Hippocampal formation (tissue), 2 donors: ENCODE measurements at places on chromosomes 1 and 21.

DNA sequence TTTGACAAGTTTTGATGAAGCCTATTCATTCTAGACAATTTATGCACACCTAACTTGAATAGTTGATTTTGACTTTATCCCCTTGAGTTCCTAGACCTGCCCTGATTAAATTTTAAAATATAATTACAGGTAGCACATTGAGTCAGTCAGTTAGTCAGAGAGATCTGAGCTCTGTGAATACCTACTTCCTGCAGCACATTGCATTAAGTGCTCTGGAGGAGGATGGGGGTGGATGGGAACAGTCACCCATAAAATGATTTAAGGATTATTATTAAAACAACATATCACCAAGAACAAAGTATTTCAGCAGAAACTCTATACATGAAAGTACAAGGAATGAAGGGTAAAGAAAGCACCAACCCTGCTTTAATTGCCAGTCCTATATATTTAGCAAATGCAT is 11.8 kb upstream of the RPF1 start:
- DNase-seq = no peak

- DNase-seq = peak; percentile 8
Measured at GRCh38 chr1:157105988-157106812, 6.6 kb upstream of the ETV3L start.

DNA sequence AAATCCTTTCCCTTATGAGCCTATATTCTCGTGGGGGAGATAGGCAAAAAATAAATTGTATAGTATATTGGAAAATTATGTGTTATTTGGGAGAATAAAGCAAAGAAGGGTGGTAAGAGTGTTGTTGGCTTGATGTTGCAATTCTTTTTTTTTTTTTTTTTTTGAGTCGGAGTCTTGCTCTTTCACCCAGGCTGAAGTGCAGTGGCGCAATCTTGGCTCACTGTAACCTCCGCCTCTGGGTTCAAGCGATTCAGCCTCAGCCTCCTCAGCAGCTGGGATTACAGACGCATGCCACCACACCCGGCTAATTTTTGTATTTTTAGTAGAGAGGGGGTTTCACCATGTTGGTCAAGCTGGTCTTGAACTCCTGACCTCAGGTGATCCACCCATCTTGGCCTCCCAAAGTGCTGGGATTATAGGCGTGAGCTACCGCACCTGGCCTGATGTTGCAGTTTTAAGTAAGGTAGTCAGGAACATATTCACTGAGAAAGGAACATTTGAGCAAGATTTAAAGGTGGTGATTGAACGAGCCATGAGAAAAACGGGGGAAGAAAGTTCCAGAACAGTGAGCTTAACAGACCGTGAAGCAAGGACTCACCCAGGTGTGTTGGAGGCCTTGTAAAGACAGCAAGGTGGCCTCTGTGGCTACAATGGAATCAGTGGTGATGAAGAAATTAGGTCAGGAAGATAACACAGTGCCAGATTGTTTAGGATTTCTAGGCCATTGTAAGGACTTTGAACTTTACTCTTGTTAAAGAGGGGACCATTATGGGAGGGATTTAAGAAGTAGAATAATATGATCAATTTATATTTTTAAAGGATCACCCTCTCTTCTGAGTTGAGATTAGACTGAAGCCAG is 45.8 kb downstream of the RPRD2 start:
- DNase-seq = no peak

DNA sequence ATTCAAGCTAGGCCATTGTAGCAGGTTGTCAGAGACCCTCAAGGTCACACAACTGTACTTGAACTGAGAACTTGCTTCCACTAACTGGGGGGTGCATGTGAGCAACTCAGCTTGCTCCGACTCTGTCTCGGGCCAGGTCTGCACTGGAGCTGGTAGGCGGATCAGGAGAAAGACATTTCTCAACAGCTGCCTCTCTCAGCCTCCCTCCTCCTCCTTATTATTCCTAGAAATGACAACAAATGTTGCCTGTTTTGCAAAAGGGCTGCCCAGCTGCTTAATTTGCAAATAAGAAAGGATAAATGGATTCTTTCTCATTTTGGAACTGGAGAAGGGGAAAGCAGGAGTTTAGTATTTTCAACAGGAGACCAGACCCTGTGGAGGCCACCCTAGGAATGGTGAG is 140.5 kb downstream of the RHOU start:
- DNase-seq = no peak

DNA sequence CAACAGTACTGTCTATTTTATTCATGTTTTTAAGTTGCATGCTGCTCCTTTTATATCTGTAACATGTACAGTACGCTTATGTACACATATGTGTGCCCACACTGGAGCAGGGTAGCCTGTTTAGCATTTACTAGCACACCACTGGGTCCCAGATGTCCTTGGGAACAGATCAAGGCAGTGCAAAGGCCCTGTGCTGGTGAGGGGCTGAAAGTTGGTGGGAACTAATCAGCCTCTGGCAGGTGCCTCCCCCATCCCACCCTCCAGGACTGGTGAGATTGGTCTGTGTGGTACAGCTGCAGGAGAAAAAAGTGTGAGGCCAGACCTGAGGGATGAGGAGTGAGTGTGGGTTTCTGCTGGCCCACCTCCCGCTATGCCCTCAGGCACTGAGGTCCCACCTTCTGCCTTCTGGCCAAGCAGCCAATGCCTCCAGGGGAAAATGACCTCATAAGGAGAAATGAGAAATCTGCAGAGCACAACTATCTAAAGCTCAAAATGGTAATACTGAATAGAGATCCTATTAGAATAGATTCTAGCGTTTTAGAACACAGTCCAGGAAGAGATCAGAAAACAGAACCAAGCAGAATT is 58.9 kb downstream of the POFUT2 start:
- no peak for DNase-seq

- no peak for DNase-seq
Measured at GRCh38 chr1:47927165-47927564, 70.0 kb downstream of the TRABD2B start.

DNA sequence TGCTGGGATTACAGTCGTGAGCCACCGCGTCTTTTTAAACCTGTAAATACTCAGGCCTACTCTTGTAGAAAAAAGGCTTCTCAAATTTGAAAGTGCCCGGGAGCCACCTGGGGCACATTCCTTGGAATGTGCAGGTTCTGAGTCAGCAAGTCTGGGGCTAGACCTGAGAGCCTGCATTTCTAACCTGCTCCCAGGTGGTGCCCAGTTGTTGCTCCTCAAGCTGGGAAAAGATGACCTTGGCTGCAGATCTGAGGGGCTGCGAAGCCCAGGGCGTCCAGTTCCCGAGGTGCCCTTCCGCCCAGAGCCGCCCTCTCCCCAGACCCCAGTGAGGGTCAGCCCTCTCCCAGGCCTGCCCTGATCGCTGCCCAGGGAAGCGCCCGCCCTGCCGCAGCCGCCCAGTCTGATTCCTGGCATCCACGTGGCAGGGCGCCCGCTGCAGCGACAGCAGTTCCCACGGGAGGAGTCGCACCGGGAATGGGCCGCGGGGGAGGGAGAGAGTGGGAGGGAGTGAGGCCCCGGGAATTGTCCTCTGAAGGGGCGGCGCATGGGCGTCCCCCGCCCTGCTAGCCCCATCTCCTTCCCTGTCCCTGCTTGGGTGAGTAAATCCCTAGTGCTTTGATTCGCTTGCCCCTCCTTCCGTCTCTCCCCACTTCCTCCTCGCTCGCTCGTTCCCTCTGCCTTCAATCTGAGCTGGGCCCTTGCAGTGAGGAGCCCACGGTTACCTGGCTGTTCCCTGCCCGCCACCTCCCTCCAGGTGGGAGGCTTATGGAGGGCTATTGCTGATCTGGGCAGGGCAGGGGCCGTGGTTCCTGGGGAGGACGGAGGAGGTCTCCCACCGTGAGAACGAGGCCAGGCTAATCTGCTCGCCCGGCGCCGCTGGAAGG is 18.8 kb upstream of the TENT5B start:
- peak; percentile 32 for DNase-seq

DNA sequence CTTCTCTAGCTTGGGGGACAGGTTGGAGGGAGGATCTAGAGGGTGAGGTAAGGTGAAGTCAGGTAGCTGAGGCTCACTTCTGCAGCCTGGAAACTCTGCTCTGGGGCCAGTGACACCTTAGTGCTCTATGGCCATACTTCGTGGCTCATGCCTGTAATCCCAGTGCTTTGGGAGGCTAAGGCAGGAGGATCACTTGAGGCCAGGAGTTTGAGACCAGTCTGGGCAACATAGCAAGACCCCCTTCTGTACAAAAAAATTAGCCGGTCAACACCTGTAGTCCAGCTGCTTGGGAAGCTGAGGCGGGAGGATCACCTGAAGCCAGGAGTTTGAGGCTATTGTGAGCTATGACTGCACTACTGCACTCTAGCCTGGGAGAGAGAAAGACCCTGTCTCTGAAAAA is 5.8 kb downstream of the LMNA start:
- no peak for DNase-seq

DNA sequence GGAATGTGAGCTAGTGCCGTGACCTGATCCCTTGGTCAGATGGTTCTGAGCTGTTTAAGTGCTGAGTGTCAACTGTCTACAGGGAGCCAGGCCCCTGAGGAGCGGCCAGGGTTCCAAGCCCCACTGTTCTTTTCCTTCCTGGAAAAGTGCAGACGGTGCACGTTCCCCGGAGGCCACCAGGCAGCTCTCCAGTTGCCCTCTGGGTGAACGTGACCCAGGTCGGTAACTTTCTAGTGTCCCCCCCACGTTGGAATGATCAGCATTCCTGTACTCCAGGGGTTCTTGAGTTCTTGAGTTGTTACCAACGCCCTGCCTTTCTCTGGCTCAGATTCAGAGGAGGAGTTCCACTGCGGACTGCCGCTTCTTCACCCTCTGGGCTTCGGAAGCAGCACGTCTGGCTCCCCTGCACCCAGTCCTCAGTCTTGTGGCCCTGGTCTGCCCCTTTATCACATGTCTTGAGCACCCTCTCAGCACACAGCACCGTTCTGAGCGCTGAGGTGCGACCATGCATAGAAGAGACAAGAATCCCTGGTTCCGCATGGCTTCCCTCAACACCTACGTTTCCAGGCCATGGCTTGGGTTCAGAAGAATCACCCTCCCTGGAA is 131.5 kb downstream of the DHRS3 start:
- DNase-seq = no peak

- no peak for DNase-seq
Measured at GRCh38 chr1:99727575-99728185, 38.8 kb downstream of the FRRS1 start.

DNA sequence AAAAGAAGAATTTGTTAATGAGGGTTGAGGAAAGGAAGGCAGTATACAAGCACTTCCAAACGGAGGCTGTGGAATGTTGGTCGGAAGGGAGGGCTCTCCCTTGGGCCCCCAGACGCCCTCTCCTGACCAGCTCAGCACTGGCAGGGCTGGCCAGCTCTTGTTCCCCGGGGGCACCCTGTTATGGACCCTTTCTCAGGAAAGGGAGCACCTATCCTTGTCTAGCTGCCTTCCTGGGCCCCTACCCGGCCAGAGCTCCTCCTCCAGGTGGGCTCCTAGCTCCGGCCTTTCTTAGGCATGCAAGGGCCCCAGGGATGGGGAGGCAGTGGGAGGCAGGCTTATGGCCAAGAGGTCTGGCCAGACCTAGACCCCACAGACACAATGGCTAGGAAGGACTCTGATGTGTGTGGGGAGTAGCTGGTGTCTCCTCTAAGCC is 926 bp downstream of the BLACAT1 start:
- DNase-seq = no peak

- no peak for DNase-seq
Measured at GRCh38 chr1:63929106-63929478, 155.3 kb downstream of the ROR1 start.

DNA sequence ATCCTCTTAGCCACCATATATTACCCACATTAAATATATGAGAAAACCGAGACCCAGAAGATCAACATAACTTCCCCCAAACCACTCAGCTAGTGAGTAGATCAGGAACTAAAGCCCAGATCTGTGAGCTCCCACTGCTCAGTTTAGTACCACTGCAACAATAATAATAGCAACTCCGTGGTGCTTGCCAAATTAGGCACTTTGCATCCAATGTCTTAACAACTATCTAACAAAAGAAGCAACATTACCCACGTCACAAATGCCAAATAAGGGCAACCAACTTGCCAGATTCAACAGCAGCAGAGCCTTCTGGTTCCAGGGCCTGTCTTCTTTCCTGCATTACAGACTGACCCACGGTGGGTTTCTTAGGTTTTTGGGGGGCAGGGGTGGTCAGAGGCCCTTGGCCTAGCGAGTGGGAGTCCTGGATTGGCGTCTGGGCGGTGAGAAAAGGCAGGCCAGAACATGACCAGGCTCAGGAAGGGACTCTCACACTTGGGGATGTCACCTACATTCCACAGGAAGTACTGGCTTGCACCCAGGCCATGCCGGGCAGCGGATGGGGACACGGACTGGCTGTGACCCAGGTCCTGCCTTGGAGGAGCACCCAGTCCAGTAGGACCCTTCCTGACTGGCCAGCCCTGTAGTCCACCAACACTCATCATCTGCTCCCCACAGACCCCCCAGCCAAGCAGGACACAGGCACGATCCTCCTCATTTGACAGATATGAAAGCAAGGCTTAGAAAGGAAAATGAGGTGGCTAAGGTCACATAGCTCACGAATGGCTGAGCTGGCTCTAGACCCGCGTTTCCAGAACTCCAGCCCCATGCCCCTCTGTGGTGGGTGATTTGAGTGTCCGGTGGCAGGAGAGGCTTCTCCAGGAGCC is 4.6 kb downstream of the HCRTR1 start:
- peak; percentile 19 for DNase-seq

- no peak for DNase-seq
Measured at GRCh38 chr1:146036241-146036964, 14.9 kb upstream of the HJV start.

GRCh38 chr1:54973205-54973921 is 7.1 kb upstream of the TMEM61 start:
- peak; percentile 20 for DNase-seq

- no peak for DNase-seq
Measured at GRCh38 chr1:106571109-106571508, 485.4 kb upstream of the PRMT6 start.

DNA sequence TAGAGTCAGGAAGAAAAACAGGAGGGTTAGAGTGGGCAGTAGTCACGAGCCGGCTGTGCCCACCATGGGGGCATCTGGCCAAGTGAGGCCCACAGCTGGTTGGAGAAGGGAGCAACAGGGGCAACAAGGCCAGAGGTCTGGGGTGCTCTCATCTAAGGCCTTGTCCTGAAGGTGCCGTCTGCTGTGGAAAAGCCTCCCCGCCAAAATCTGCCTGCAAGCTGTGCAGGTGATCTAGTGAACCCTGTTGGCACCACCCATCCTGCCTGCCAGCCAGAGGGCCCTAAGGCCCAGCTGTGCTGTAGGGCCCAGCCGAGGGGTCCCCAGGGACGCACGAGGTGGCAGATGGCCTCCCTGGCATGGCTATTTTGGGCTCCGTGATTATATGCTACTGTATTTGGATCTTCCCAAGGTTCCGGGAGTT is 51.3 kb downstream of the LGR6 start:
- DNase-seq = no peak
